ENCODE measurements at places on chromosomes 4 and X.

DNA sequence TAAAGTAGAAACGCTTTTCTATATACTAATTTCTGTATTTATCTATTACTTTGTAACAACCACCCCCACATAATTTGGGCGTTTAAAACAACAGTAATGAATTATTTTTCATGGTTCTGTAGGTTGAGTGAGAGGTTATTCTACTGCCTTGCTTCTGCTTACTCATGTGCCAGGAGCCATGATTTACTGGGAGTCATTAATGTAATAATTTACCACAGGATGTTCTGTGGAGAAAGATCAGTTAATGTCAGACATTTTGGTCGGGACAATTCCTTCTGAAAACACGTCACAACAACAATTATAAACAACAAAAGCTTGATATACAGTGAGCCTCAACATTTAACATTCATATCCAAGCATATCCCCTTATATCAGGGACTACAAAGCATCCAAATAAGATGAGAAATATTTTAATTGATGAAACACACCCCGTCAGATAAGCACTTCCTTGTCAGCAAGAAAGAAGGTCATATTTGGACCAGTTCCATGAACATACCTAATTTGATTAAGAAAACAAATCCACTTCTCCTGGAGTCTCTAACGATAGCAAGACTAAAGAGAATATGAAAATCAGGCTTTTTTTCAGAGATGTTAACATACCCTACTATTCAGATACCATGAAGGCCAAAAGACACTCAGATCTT, 238.5 kb downstream of the PRDM5 start:
- DNase-seq = no peak

DNA sequence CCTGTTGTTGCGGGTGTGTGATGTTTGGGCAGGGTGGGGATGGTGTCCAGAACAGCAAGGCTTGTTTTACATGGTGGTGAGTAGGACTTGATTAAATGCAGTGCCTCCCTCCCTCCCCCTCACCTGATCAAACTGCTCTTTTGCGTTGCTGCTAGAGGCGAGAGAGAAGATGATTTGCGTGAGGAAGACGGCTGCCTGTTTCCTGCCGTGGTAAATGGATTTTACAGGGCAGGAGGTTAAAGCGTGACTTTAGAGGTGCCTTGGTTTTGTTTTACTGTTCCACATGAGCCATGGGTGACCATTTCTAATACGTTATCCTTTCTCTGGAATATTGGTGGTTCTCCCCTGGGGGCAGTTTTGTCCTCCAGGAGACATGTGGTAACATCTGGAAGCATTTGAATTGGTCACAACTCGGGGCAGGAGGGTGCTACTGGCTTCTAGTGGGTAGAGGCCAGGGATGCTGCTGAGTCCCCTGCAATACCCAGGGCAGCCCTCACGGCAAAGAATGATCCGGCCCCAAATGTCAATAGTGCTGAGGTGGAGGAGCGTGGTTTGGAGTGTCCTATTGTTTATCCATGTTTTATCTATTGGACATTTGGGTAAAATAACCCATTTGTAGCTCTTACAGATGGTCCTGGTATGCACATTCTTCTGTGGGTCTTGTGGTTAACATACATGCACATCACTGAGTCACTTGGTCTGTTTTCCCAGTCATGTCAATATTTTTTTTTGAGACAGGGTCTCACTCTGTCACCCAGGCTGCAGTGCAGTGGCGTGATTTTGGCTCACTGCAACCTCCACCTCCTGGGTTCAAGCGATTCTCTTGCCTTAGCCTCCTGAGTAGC, 73.7 kb downstream of the SHROOM2 start:
- no peak for DNase-seq

DNA sequence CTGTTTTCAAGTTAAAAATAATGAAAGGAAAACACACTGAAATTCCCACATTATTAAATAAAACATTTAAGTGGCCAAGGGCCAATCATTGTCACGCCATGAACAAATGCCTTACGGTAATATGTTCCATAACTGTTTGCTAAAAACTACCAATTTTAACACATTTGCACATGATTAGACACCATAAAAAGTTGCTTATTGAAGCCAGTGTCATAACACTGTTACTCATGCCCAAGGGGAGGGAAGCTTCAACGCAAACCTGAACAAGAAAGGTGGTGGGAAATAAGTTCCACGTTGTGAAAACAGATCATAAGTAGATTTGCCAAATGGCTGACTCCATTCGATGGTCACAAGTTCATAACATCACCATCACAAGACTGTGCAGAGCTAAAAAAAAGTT, 739.3 kb upstream of the FAM241A start:
- no peak for DNase-seq

GRCh38 chr4:5933116-5933515, 40.2 kb upstream of the CRMP1 start:
- DNase-seq = no peak

DNA sequence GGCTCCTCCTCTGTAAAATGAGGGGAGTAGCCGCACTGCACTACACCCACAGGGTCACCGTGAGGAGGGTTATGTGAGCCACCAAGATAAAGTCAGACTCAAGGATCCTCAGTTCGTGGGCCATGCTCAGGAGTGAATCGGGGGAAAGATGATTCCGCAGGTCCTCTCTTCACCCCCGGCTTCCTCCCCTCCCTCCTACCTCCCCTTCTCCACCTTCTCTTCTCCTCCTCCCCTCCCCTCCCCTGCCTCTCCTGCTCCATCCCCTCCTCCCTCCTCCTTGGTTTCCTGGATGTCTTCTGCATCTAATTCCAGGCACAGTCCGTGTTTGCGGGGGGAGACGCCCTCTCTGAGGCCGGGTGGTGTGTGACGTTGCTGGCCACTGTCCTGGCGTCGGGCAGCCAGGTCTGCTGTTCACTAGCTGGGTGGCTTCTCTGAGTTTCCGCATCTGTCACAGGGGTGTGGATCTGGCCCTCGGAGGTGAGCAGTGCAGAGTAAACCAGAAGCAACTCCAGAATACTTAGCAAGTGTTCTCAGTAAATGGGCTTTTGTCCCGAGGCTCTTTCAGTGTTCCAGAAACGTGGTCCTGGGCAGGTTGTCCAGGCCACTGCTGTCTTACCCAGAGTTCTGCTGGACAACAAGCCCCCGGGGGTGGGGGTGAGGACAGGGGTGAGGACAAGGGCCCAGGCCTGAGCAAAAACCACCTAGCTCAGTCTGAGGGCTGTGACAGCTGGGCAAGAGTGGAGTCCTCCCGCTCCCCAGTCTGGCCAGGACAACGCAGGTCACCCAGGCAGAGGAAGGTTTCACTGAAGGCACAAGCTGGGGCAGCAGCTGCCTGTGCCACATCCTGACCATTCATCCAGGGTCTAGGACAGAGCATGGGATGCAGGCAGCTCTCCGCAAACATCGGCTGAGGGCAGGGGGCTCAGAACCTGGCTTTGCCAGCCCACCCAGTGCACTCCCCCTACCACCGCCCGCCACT, 92.4 kb downstream of the PPP2R2C start:
- DNase-seq = no peak

GRCh38 chr4:18241727-18242126, 220.2 kb upstream of the LCORL start:
- DNase-seq = no peak

DNA sequence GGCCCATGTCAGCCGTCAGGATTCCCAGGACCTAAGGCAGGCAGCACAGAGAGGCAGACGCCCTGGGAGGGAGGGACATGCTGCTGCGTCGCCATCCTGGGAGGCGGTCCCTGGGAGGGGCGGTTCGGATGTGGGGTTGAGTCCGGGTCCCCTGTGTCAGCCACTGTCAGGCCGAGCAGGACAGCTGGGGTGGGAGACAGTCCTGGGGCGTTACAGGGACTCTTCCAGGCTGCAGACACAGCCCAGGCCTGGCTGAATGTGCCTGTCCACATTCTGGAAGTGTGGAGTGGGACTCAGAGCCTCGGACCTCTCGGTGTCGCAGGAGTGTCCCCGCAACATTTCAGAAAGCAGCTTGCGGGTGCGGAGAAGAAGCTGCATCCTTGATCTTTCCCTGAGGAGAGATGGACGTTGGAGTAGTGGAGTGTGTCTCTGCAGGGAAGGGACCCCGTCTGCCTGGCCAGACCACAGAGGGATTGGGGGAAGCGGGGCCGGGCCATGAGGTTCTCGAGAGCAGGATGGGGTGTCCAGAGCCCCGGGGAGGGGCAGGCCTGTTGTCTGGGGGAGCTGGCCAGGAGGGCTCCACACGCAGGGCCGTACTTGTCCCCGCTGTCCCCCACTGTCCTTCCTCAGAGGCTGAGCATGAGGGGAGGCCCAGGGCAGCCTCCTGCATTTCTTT, 6.1 kb downstream of the AKAP17A start:
- no peak for DNase-seq

DNA sequence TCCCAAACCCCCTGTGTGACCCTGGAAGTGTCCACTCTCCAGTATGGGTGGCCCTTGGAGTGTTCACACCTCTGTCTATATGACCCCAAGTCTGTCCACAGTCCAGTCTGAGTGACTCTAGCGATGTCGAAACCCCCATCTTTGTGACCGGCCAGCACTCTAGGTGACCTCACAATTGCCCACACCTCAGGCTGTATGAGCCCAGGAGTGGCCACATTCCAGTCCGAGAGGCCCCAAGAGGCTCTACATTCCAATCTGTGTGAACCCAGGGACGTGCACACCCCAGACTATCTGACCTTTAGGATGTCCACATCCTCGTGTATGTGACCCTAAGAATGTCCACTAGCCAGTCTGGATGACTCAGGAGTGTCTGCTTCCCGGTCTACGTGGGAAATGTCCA, 7.3 kb upstream of the GLOD5 start:
- no peak for DNase-seq

GRCh38 chr4:133151341-133151690, 2.2 kb downstream of the PCDH10 start:
- no peak for DNase-seq

DNA sequence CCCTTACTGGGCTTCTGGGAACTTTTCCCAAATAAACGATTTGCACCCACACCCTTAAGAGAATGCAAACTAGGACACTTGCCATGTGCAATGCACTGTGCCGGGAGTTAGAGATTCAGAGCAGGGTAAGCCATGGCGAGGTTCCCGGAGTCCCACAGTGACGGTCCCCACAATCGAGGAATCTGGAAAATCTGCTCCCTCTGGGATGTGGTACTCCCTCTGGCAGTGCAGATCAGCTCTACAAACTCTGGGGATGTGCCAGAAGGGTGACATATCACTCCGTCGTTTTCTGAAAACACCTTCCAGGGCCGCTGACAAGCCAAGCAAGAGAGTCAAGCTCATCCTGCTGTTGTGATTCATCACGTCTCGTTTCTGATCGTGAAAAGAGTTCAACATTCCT, 537.5 kb downstream of the BCOR start:
- DNase-seq = no peak

DNA sequence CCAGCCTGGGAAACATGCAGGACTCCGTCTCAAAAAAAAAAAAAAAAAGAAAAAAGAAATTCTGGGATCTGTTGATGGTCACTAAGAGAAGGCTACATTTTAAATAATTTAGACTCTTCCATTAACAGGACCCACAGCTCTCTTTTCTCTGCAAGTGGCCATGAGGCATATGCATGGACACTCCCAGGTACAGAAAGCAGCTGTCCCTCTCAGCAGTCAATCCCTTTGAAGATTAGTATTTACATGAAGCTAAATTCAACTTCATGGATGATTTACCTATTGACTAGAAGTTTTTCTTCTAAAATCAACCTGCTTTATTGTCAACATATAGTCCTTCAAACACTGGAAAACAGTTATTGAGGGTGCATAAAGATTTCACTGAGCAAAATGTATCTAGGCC, 139.9 kb downstream of the CPEB2 start:
- no peak for DNase-seq

- DNase-seq = no peak
Measured at GRCh38 chr4:137131201-137131600, 401.1 kb downstream of the PCDH18 start.

DNA sequence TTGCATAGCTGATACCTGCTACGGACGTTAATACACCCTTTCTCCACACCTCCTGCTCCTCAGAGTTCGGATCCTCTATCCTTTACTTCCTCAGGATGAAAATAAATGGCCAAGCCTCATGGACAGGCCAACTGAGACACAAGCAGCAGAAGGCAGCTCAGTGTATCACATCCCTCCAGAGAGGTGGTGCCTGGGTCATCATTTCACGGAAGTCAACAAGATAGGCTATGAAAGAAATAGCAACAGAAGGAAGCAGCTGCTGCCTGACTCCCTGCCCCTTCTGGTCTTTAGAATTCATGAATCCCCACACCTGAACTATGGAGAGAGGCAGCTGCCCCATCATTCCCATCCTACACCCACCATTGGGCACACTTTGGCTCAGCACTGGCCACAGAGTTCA, 267.1 kb upstream of the ETNPPL start:
- no peak for DNase-seq

GRCh38 chrX:33195698-33196097, 15.7 kb downstream of the DMD start:
- no peak for DNase-seq

DNA sequence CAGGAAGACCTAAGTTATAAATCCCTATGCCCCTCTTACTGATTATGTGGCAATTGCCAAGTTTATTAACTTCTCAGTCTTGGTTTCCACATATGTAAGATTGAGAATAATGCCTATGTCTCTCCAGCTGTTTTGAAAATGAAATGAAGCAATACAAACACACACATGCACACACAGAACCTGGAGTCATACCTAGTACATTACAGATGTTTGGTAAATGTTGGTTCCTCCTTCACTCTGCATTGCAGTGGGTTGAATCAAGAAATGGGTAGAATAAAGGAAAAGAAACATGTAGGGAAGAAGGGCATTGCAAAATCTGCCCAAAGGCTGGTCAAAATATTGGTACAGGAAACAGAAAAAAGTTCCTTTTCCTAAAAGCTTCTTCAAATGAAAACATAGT, 309.9 kb upstream of the EMCN start:
- DNase-seq = no peak

DNA sequence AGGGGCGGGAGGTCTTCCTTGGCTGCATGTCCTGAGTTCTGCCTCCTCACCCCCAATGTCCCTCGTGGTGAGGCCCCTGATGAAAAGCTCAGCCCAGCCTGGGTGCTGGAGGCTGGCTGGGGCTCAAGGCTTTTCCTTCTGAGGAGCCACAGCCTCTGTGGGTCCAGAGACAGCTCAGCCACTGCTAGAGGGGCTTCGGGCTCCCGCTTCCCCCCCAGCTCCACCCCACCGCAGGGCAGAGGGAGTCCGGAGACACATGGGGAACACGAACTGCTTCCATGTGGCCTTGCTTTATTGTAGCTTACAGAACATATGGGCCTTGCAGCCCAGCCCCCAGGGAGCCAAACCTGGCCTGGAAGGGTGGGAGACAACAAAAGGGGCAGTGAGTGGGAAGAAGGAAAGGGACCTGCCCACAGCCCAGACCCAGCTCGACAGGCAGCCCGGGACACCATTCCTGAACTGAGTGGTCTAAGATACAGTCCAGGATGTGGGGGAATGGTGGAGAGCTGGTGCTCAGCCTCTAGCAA, 89.9 kb upstream of the NKX1-1 start:
- DNase-seq = no peak
